ENCODE measurements at places on chromosomes 12 and 14.

DNA sequence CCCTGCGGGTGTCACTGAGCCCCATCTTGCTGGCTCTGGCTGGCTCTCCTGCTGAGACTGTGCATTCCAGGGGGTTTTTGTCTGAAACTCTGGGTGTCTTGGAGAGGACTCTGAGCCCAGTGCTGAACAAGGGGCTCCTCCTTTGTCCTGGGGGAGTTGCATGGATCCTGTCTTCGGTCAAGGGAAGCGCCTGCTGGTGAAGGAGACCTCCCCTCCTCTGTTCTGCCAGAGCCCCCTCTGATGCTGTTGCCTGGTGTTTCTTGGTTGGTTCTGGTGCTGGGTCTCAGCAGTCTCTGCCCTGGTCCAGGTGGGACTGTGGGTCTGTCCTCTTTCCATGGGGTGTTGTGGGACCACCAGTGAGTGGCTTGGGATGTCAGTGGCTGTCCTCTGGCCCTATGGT, 380.9 kb downstream of the TMEM121 start:
- no peak for DNase-seq

GRCh38 chr12:107411792-107412535, 273.6 kb upstream of the PWP1 start:
- DNase-seq, result no peak

GRCh38 chr12:72315858-72316257, 43.7 kb downstream of the TRHDE start:
- no peak for DNase-seq

DNA sequence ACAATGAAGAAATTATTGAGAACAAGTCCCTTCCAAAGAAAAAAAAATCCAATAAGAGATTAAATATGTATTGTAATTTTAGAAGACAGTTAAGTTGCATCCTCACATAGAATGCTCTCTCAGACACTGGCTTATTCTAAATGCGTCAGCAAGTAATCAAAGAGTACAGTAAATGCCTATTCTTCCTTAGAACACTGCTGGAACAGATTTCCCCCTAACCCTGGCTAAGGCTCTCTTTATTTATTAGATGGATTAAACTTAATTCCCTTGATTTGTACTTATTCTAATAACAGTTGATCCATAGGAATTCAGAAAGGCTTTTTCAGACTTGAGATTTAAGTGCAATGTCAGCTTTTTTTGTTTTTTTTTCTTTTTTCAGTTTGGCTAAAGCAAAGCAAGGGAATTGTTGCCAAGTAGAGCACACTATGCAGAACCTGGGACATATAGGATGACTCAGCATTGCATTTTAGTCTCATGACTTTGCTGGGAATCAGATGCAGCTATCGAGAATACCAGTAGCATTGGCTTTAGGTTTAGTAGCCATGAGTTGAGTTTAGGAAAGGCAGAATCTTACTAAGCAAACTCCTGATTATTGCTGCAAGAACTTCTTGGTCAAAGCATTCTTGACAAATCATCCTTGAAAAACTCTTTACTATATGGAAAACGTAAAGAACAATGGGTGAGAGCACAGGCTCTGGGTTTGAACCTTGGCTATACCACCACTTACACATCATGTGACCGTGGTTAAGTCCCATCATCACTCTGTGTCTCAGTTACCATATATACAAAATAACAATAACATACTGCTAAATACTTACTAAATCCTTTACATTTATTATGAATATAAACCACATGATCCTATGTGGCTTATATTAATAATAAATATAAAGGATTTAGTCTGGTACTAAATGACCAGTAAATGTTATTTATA, 26.7 kb downstream of the MED21 start:
- no peak for DNase-seq

DNA sequence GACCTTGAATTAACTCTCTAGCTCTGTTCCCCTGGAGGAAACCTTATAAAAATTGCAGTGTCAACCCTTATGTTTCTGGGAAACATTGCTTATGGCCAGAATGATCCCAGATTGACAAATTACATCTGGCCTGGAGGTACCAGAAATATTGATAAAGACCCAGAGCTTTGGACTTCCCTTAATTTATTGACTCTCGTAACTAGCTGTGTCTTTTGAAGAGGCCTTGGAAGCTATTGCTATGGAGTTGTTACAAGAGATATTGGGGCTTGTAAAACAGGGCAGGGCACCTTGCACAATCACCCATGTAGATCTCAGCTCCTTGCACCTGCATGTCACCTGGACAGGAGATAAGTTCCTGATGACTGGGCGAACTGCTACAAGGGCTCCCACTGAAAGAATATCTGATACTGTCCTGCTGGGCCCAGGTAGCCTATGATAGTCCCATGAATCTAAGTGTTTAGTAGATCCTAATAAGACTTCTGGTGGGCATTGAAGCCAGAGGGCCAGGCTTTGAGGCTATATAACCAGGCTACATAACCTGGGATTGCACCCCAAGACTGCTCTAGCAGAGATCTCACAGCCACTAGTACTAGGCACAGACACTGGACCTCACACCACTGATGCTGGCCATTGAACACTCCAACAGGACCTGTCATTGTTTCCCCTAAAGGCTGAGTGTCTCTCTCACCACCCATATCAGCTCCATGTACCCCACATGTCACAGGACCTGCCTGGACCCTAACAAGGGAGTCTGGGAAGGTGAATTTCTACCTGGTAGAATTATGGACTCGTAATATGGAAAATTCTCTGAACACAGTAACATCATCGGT, 135.7 kb upstream of the PWP1 start:
- DNase-seq, result no peak

DNA sequence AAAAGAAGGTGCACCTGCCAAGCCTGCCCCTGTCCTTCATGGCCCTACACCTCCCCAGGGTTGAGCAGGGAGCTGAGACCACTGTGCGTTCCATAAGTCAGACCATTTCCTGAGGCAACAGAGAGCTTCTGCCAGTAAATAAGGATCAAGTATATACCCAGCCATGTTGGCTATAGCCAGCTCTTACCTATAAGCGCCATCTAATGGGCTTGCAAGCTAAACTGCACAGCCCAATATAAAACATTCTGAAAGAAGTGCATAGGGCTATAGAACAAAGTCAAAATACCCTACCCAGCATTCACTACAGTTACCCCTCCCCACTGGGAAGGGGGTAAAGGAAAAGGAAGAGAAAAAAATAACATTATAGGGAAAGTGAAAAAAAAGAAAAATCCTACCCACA, 59.3 kb upstream of the SCAF11 start:
- no peak for DNase-seq

DNA sequence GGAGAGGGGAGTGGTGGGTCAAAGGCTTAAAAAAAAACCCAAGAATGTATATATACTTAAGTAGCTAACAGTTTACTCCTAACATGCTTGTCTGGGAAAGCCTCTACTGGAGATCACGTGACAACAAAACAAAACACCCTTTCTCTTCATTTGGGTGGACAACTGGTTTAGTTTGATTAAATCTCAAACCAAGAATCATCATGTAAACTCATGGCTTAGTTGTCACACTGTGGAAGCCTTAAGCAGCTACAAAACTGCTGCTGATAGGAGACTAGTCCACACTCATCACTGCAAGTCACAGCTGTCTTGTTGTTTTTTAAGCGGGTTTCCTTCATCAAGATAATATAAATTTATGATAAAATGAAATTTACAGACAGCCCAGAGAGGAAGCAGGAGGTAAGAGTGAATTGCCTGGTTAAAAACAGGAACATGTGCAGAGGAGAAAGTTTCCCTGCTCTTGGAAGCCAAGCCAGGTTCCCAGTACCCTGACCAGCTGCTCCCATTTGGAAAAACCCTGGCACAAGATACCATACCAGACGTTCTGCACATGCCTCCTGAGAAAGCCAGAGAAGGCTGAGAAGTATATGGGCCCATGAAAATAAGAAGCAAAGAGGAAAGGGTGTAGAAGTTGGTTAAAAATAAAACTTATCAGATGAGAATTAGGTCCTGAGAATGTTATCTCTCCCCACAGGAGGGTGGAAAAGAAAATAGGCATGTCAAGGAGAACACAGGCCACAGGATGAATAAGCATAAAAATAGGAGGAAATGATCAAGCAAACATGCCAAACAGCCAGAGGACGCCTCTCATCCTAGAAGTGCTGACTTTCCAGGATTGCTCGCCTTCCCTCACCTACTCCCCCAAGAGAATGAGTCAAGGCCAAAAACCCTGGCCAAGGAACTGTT, 34.0 kb downstream of the EGLN3 start:
- peak; percentile 13 for DNase-seq

GRCh38 chr12:54141431-54142113, 47.2 kb downstream of the SMUG1 start:
- no peak for DNase-seq

GRCh38 chr12:77795699-77796098, 35.0 kb upstream of the NAV3 start:
- DNase-seq, result no peak

GRCh38 chr14:64899958-64900357, 14.3 kb upstream of the CHURC1 start:
- no peak for DNase-seq

DNA sequence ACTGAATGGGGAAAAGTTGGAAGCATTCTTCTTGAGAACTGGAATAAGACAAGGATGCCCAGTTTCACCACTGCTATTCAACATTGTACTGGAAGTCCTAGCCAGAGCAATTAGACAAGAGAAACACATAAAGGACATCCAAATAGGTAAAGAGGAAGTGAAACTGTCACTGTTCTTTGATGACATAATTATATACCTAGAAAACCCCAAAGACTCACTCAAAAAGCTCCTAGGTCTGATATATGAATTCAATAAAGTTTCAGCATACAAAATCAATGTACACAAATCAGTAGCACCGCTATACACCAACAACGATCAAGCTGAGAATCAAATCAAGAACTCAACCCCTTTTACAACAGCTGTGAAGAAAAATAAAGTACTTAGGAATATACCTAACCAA, 157.3 kb upstream of the DDHD1 start:
- no peak for DNase-seq

DNA sequence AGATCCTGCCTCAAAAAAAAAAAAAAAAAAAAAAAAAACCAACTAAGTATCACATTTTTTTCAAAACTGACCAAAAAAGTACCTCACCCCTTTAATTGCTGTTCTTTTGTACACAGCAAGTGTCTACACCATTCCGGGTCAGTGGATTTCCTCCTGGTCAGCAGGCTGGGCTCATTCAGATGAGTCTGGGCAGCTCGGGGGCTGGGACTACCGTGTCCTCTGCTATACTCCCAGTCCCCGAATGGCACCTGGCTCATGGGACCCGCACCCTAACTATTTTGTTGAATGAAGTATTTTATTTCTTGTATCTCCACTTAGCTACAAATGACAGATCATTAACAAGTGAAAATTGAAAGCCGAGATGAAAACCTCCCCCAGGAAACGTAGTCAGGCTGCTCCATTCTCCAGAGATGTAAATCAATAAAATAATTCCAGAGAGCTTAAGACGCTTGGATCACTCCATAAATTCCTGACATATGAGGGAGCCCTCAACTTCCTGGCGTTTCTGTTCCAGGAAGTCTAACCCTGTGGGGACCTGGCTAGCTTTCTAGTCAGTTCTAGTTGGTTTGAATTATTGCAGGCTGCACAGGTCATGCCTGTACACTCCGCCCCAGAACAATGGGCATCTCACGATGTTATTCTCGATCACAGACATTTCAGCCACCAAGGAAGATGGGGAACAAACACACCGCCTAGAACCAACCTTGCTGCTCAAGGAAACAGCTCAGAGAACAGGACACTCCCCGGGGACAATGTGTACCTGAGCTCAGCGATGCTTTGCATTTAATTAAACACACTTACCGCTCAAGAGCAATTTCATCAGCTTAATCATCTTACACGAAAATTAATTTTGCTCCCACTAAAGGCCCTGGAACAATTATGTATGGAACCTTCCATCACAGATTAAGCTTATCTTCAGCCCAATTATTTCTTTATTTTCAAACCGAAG, 76.3 kb downstream of the RIMBP2 start:
- DNase-seq, result no peak

DNA sequence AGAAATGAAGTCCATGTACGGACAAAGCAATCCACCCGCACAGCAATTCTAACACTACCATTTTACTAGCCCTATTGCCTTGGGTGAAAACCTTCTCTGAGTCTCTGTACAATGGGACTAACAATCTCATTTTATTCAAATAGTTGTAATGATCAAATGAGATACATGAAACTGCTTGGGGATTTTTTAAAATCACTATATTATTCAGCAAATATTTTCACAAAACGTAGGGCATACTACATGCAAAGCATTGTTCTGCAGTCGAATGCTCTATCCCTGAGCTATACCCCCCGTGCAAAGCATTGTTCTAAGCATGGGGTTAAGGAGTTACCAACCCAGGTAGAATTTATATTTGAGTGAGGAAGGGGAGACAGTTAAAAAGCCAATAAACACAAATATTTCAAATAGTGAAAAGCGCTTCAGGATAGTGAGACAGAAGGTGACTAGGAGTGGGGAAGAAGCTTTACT, 554 bp upstream of the ATF7 start:
- DNase-seq, result no peak

- no peak for DNase-seq
Measured at GRCh38 chr14:38866461-38866860, 236.6 kb downstream of the SEC23A start.

DNA sequence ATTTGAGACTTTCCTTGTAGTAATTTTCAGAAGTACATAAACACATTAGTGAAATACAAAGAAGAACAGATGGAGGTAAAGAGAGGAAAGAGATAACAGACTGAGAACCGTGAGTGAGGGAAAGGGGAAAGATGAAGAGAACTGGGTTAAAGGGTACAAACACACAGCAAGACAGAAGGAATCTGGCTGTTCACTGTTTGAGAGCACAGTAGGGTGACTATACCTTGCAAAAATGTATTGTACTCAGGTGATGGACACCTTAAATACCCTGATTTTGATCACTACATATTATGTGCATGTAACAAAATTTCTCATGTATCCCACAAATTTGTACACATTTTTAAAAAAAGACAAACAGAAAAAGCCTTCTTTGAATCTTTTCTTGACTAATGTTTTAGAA, 2.7 kb upstream of the TRHDE start:
- no peak for DNase-seq

- DNase-seq, result no peak
Measured at GRCh38 chr14:71319666-71320065, 412.4 kb downstream of the PCNX1 start.

DNA sequence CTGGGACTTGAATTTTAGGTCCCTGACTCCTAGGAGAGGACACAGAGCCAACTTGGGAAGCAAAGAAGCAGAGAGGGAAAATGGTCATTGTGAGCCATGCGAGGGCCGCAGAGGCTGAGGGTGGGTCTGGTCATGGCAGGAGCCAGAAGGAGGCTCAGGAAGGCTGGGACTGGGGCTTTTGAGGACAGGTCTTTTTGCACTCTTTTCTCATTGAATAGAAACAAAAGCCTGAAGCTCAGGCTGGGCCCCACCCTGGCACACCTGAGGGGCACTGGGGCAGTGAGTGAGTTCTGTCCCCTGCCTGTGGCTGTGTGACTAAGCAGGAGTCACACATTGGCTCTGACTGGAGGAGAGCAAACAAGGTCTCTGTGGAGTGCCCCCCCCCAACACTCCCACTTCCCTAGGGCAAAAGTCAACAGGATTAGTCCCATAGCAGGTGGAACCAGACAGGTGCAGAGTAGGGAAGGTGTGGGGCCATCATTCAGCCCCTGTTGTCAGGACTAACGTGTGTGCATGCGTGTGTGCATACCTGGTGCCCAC, 2.8 kb downstream of the KRT7 start:
- peak; percentile 35 for DNase-seq

GRCh38 chr14:51321036-51321435, 81.0 kb downstream of the TMX1 start:
- no peak for DNase-seq

- no peak for DNase-seq
Measured at GRCh38 chr12:96241846-96242256, 47.7 kb downstream of the ELK3 start.

Data from 8988T (cell line).